Activated T-helper 1 cell treated with anti-CD3 and anti-CD28 coated beads, Interleukin-12 subunit alpha, Interleukin-12 subunit beta, Interleukin-2, Interleukin-4 antibody, amounts not matched to agents 30 ng/mL and 10 ng/mL and 1 ng/mL, durations not matched to agents 14 hours and 24 hours and 36 hours (primary cell): ENCODE measurements at places on chromosomes 1 and 21. TPM values are rescaled to one million over a fixed set of nuclear protein-coding genes. Genes with fewer than 3 reads are reported as not detected.

Gene MRPS14
- 29.2 and 29.9 TPM in 2 replicates for total RNA-seq

Gene TMEM82
- total RNA-seq, result not detected in 2 replicates

Gene SLC9C2
- total RNA-seq, result not detected in 2 replicates

DNA sequence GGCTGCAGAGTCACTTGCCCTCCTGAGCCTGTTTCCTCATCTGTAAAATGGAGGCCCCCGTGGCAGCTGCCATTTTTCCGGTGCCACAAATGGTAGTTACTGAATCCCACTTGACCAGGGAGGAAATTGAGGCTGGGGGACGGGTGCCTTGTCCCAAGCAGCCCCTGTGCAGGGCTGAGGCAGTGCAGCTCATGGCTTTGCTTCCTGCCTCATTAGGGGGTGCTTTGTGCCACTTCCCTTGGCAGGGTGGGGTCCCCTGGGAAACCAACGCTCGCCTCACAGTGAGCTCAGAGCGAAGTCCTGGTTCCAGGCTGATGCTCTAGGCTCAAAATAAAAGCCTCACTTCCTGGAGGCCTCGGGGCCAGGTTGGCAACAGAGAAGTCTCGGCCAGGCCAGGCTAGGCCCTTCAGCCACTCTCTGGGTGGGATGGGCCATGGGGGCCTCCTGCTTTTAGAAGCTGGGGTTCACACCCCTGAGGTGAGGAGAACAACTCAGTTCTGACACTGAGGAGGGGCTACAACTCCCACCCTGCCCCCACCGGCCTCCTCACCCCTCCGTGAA is 6.8 kb downstream of the LAPTM5 start:
- no peak for DNase-seq

- DNase-seq, result no peak
Measured at GRCh38 chr1:183484254-183484653, 12.0 kb downstream of the SMG7 start.

DNA sequence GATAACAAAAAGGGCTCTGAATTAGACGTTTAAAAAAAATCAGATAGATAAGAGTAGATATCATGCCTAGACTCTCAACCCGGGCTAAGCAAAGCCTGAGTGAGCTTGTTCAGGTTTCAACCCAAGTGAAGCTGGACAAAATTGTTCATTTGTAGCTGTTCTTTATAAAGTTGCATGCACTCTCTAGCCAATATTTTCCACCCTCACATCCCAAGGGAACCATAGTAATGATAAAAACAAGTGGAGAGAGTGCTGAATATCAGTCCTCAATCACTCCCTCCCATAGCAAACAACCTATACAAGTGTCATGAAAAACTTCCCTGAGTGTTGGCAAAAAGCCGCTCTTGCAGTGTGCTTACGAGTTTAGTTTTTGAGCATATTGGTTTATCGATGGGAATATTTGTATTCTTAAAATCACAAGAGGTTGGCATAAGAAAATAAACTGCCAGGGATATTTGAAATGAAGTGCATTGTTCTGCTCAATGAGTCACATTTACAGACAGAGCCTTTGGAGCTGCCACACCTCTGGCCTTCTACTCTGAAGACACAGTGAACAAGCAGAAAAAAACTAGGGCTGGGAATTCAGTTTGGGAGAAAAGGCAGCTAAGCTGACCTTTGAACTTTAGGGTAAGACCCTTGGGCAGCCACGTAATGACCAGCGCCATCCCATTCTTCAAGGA is 2.2 kb upstream of the CLCA2 start:
- DNase-seq, result no peak

GRCh38 chr1:161200421-161200991 is 1.7 kb upstream of the ADAMTS4 start:
- no peak for DNase-seq
